ENCODE measurements at places on chromosomes 3 and 15.

DNA sequence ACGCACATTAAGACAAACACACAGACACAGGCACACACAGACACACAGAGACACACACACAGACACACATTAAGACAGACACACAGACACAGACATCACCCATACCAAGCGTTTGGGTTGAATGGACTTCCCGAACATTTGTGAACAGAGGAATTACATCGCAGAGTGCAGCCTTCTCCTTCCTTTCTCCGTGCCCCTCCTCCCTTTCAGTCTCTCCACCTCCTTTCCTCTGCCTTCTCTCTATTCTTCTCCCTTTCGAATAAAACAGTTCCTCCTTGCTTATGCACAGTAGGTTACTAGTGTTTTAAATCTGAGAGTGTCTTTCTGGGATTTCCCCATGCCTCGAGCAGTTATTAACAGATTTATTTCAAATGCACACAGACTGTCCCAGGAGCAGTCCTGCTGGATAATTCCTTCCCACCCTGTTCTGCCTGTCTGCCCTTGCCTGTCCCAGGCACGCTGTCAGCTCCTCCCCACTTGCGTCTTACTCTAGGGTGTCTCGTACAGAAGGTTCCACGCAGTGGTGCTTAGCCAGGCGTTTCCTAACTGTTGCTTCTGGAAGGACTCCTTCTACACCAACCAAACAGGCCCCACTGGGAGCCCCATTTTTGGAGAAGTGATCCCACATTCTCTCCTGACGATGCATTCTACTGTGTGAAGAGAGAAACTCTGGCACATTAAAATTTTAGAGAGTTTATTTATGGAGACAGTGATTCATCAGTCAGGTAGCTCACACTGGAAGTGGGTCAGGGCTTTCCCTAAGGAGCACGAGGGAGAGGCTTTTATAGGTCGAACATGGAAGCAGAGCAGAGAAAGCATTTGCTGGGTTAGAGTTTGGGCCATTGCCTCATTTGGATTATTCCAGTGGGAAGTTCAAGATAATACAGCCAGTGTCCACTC lies 163.8 kb downstream of the SV2B start:
- DNase-seq: no peak

GRCh38 chr15:69148465-69148864 lies 12.0 kb upstream of the GLCE start:
- DNase-seq: no peak

DNA sequence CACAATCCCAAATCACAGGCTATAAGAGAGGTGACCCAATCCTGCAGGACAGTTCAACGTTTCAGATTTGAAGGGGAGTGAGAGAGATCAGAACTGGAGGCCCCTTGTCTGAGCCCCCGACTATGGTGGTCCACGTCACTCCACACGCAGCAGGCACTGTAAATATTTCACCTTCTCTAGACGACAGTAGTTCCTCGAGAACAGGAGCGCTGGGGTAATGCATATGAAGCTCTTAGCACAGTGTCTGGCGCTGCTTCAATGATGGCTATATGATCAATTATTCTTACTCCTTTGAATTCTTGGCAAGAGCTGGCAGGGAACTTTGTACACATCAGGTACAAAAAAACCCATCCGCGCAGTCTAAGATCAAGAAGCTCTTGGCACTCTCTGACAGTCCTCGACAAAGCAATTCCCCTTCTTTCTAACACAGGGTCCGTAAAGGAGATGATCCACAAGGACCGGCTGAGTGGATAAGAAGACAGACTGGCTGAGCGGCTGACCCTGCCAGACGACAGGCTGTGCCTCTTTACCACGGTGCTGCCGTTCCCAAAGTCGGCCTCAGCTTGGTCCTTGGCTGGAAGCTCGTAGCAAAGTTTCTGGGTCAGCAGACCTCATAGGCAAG lies 522 bp upstream of the NRROS start:
- no peak for DNase-seq

- no peak for DNase-seq
Observed at GRCh38 chr3:58394339-58394738, 39.3 kb downstream of the PDHB start.

- no peak for DNase-seq
Observed at GRCh38 chr15:101492766-101493692, 3.5 kb upstream of the PCSK6 start.

DNA sequence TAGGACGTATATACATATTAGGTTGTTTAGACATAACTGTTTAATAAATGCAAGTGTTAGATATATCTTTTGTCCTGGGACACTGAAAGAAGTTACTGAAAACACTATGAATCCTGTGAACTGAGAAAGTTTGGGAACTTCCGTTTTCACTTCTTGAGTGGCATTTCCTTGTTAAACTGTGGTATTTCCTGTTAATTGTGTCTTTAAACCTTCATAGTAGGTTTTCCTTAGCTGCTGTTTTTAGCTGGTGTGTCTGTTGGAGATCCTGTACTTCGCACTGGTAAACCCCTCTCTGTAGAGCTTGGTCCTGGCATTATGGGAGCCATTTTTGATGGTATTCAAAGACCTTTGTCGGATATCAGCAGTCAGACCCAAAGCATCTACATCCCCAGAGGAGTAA lies 37.1 kb downstream of the ATP6V1A start:
- no peak for DNase-seq

GRCh38 chr3:27943106-27943505 lies 221.0 kb upstream of the EOMES start:
- peak; percentile 34 for DNase-seq

DNA sequence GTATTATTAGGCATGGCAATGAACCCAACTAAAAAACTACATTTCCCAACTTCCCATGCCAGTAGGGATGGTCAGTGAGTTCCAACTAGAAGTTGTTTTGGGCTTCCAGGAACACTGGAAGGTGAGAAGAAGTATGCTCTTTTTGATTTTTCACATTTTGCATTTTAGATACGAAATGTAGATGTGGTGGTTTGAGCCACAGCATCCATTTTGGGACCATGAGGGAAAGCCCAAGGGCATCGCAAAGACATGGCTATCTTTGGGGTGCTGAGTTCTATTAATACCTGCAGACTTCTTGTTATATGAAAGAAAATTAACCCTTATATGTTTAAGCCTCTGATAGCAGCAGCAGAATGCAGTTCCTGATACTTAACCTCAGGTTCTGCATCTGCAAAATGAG lies 62.9 kb downstream of the PTPRG start:
- DNase-seq: no peak

- no peak for DNase-seq
Observed at GRCh38 chr15:39106950-39107349, 473.9 kb upstream of the THBS1 start.

- no peak for DNase-seq
Observed at GRCh38 chr3:73538486-73538885, 86.3 kb downstream of the PDZRN3 start.

- no peak for DNase-seq
Observed at GRCh38 chr3:15052335-15053242, 12.5 kb downstream of the MRPS25 start.

- no peak for DNase-seq
Observed at GRCh38 chr15:43127752-43128151, 5.6 kb upstream of the TMEM62 start.

DNA sequence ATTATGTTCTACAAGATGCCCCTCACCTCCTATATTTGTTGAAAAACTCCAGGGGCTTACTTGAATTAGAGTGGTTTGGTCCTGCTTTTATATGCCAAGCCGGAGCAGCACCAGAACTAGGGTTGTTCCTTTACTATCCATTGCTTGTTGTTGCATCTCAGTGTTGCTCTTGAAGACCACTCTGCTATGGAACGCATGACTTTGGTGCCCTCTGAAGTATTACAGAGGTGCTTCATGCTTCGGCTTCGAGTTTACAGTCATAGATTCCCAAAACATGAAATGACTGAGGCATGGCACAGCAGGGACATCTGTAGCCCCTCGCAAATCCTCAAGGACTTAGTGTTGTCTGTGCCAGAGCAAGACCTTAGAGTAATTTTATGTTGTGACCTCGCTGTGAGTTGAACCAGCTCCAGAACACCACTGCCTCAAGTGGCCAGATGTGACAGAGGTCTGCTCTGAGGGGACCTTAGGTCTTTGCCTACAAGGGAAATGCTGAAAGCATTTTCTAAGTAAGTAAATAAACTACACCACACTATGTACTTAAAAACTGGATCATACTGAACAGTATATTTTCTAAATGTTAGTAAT lies 67.2 kb upstream of the SIAH2 start:
- DNase-seq: peak; percentile 14

DNA sequence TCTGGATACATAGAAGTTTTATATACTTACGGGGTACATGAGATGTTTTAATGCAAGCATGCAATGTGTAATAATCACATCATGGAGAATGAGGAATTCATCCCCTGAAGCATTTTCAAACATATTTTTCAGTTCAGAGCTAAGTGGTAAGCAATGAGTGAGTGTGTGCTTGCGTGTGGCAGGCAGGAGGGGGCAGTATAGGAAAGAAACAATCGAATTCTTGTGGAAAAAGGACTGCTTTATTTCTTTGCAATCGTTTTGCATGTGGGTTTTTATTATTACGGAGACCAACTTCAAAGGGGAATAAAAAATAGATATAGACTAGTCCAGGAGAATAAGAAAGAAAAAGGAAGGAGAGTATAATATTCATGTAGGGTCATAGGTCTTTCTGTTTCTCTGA lies 271.6 kb downstream of the CHL1 start:
- DNase-seq: no peak

- DNase-seq: no peak
Observed at GRCh38 chr3:156240642-156241041, 120.3 kb downstream of the KCNAB1 start.

- no peak for DNase-seq
Observed at GRCh38 chr3:112894258-112894657, 47.6 kb upstream of the CD200R1L start.
